NT2/D1 (cell line): ENCODE measurements at places on chromosomes 7 and 10.

- no peak for DNase-seq
Observed at GRCh38 chr10:74887614-74888284, 61.3 kb downstream of the KAT6B start.

- peak; percentile 28 for DNase-seq
Observed at GRCh38 chr10:116694243-116694926, 48.0 kb downstream of the HSPA12A start.

- DNase-seq = no peak
Observed at GRCh38 chr10:82210331-82210730, 335.3 kb downstream of the NRG3 start.

- no peak for DNase-seq
Observed at GRCh38 chr10:102175415-102175814, 23.2 kb downstream of the NOLC1 start.

- DNase-seq = no peak
Observed at GRCh38 chr7:150788474-150789269, 11.5 kb downstream of the TMEM176B start.

- DNase-seq = no peak
Observed at GRCh38 chr10:127157089-127157488, 39.3 kb downstream of the INSYN2A start.

- DNase-seq = peak; percentile 86
Observed at GRCh38 chr10:102629661-102630614, 14.3 kb upstream of the TRIM8 start.

DNA sequence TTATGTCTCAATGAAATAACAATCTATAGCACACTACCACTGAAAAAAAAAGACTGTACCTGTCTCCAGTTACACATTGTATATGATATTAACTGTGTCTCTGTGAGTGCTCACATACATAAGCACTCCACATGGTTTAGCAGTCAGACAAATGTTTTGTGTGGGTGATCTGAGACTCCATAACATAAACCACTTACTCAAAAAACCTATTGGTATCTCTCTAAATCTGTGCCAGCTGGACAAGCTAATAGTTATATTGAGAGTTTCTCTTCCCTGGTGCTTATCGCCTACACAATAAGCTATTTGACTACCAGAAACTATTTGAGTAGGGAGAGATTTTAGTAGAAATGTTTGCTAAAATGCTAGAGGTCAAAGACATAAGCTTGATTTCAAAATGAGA is 190.1 kb upstream of the AGR3 start:
- DNase-seq = no peak

DNA sequence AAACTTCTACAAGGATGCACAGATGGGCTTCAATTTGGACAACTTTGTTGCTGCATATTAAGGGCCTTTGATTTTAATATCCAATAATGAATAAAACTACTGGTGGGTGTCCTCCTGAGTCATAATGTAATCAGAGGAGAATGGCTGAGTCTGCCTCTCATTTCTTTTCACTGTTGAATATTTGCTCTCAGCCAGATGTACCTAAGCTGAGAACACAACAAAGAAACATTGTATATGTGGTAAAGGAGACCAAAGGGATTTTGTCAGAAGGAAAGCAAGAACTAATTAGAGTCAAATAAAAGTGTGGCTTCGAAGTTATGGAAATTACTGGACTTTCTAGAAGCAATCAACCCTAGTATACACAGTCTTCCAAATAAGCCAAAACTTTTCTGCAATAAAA is 131.0 kb upstream of the BET1 start:
- DNase-seq = no peak

DNA sequence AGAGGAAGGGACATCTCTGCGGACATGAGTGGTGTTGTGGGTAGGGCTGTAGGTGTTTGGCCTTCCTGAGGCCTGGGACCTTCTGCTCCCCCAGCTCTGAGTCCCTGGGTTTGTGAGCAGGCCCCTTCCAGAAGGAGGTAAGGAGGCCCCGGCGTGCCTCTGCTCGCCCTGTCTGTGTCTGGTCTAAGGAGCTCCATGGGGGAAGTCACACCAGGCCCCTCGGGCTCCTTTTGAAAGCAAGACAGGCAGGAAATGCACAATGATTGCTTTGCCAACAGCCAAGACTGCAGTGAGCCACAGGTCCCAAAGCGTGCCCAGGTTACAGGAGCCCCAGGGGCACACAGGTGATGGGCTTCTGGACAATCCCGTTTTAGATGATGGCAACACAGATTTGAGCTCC is 89.5 kb downstream of the FAM53B start:
- no peak for DNase-seq

DNA sequence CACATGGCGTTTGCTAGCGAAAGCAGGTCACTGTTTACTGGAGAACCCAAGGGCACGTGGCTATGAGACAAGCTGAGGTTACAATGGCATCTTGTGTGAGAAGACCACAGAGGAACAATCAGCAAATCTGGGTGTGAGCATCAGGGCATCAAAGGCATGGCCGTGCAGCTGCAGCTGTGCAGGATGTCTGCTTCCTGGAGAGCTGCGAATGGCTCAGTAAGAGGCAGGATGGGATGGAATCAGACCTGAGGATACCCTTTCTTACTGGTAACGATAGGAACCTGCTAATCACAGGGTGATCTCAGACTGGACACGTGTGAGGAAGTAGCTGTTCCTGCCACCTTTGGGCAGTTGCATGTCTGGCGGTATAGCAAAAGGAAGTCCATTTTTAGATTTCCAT is 119.5 kb downstream of the RNF216 start:
- DNase-seq = no peak

- no peak for DNase-seq
Observed at GRCh38 chr10:118369641-118370205, 27.6 kb upstream of the FAM204A start.

GRCh38 chr10:17249820-17250219 is 21.8 kb downstream of the VIM start:
- DNase-seq = no peak

- DNase-seq = no peak
Observed at GRCh38 chr10:3229815-3230214, 57.2 kb upstream of the PITRM1 start.

DNA sequence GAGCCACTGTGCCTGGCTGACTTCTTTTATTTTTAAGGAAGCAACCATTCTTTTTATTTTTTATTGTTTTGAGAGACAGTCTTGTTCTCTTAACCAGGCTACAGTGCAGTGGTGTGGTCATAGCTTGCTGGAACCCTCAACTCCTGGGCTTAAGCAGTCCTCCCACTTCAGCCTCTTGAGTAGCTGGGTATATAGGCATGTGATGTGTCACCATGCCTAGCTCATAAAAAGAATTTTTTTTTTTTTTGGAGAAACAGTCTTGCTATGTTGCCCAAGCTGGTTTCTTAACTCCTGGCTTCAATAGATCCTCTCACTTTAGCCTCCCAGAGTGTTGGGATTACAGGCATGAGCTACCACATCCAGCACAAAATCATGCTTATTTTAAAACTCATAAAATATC is 5.8 kb downstream of the MCU start:
- DNase-seq = no peak

- no peak for DNase-seq
Observed at GRCh38 chr7:88545663-88546062, 213.8 kb upstream of the ZNF804B start.

DNA sequence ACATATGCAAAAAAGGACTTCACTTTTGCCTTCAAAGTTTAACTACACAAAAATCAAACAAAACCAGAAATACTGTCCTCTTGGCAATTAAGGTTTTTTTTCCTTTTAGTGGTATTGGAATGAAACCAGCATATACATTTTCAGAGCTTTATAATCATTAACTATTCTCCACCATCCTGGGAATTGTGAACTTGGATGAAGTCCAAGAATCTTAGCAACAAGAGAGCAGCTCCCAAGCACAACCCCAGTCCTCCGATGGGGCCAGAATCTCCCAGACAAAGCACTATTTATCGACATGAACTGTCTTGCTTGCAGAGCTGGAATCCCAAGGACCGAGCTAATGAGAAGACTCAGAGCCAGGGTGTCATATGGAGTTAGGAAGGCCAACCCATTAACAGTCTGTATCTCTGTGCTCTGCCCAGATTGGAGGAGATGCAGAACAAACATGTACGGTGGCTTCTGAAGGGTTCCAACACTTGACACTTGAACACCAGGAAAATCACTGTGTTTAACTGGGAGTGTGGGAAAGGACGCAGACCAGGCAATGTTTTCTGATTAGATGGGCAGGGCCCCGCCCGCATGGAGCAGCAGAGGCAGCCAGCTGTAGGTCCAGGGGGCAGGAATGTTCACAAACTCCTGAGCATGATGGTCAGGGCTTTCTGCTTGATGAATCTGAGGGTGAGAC is 35.5 kb downstream of the PPP1R3C start:
- no peak for DNase-seq

DNA sequence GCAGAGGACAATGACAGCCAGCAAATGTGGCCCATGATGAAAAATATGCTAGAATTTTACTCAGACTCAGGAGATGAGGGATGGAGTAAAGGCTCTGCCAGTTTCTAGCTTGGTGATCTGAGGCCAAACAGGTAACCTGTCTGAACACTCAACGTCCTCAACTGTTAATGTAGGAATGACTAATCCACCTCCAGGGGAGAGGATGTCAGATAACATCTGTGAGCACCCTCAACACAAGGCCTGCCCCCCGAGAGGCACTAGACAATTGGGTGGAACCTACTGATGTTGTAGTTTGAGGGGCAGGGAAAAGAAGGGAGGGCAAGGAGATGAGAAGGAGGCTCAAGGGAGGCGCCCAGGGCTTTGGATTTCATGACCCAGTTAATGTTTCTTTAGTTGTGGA is 445.1 kb downstream of the PLXNA4 start:
- DNase-seq = no peak

DNA sequence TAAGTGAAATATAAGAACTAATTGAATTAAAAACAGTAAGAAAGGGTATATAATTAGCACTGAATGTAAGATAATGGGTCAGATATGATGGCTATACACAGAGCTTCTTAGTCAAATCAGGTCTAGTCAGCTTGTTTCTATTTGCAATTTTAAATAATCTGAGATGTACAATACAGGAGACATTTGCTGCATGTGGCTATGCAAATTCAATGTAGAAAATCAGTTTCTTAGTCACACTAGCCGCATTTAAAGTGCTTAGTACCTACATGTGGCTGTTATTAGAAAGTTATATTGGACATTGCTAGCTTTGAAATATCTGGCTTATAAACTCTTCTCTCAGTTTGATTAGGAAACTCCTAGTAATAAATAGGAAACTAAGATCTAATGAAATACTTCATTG is 25.3 kb downstream of the CCDC7 start:
- no peak for DNase-seq

GRCh38 chr10:60731134-60731885 is 47.0 kb upstream of the CDK1 start:
- no peak for DNase-seq

DNA sequence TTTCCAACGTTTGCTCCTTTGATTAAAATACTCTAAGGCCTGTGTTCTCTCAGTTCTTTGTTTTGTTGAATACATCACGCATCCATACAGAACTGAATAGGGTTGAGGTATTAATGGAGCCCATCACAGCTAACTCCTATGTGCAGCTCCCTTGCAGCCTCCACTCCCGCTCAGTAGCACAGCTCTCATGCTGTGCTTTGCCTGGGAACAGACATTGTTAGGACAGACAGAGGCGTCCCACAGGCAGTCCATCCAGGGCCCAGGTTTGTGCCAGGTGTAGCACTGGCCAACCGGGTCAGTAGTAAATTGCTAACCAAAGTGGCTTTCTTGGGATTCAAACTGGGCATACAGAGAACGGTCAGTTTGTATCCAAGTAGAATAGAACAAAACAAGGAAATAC is 644.7 kb upstream of the NRP1 start:
- no peak for DNase-seq

- no peak for DNase-seq
Observed at GRCh38 chr10:31460242-31460641, 141.2 kb downstream of the ZEB1 start.

- no peak for DNase-seq
Observed at GRCh38 chr7:131108212-131108940, 219.3 kb upstream of the MKLN1 start.

- no peak for DNase-seq
Observed at GRCh38 chr7:77985974-77986339, 187.4 kb downstream of the PHTF2 start.

DNA sequence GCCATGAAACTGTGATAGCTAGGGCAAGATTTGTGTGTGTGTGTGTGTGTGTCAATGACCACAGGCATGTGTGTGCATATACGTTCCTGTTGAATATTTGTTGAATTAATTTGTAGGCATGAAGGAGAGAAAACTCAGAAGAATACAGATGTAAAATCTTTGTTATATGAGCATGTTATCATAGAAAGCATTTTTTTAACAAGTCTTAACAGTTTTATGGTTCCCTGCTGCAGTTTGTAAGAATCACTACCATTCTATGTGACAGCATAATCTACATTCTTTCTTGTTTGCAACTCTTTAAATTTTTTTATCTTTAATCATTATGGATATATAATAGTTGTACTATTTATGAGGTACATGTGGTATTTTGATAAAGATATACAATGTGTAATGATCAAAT is 130.3 kb downstream of the CD36 start:
- no peak for DNase-seq

DNA sequence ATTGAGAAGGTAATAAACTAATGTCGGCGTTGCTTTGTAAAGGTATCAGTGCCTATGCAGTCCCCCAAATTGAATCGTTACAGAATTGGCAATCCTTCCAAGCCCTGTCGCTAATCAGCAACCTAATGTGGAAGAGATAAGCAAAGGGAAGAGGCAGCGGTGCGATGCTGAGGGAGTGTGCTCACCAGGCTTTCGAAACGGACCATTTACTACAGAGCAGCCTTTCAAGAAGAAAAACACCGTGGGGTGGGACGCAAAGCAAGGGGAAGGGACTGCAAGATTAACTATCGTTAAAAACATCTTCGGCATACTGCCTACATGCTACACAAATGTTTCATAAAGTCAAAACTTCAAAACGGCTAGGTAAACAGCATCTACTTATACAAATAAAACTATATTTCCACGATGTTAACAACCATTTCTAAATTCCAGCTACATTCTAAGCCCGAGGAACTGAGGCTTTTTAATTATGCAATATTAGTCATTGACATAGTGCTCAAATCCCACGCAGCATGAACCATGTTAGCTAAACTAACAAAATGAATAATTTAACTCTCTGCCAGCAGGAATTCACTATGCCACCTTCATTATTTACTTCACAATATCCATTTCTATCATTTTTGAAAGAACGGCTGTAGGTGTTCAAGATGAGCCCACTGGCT is 85.2 kb downstream of the CHCHD3 start:
- DNase-seq = no peak

GRCh38 chr10:86104611-86105145 is 261.9 kb downstream of the GRID1 start:
- no peak for DNase-seq
